NCI-H1417 (cell line): ENCODE measurements at places on chromosomes 11 and 22.

GRCh38 chr11:35162745-35163144 is 23.8 kb downstream of the CD44 start:
- no peak for DNase-seq

GRCh38 chr11:132997396-132997795 is 534.9 kb downstream of the OPCML start:
- DNase-seq: no peak

GRCh38 chr22:39618996-39619530 is 48.5 kb downstream of the CACNA1I start:
- no peak for DNase-seq

DNA sequence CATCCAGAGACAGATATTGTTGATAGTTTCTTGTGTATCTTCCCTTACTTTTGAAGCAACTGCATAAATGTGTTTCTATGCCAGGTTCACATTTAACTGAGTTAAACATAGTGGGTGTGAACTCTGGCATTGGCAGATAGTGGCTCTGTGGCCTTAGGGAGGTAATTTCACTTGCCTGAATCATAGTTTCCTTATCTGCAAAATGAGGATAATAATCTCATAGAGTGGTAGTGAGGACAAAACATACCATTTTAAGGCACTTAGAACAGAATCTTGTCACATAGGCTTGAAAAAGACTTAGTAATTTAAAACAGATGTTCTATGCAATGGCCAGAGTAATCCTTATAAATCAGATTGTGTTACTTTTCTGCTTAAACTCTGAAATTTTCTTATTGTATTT is 56.4 kb upstream of the SYN3 start:
- DNase-seq: no peak

GRCh38 chr11:36588099-36588498 is 6.2 kb upstream of the IFTAP start:
- DNase-seq: no peak

DNA sequence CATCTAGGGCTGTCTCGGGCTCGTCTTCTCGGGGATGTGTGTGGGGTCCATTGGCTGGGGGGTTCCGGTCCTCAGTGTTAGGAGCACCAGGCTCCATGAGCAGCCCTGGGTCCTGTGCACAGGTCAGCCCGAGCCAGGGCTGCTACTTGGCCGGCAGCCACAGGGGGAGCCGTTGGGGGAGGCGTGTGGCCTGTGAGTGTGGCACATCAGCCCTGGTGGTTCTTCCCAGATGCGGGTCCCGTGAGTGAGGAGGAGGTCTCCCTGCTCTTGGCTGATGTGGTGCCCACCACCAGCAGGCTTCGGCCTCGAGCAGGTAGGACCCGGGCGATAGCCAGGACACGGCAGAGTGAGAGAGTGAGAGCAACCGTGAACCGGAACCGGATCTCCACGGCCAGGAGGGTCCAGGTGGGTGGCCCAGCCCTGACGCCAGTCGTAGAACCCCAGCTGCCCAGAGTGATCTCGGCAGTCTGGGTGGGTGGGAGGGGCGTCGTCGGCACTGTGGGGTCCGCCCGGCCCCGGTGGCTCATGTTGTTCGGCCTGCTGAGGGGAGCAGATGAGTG is 18.5 kb downstream of the IRF7 start:
- no peak for DNase-seq

GRCh38 chr11:66051766-66052663 is at the start of gene SF3B2:
SF3B2 (plus strand) TSS chr11:66052364; CDS start chr11:66052385, 21 bp downstream.
- peak; percentile 98 for DNase-seq

DNA sequence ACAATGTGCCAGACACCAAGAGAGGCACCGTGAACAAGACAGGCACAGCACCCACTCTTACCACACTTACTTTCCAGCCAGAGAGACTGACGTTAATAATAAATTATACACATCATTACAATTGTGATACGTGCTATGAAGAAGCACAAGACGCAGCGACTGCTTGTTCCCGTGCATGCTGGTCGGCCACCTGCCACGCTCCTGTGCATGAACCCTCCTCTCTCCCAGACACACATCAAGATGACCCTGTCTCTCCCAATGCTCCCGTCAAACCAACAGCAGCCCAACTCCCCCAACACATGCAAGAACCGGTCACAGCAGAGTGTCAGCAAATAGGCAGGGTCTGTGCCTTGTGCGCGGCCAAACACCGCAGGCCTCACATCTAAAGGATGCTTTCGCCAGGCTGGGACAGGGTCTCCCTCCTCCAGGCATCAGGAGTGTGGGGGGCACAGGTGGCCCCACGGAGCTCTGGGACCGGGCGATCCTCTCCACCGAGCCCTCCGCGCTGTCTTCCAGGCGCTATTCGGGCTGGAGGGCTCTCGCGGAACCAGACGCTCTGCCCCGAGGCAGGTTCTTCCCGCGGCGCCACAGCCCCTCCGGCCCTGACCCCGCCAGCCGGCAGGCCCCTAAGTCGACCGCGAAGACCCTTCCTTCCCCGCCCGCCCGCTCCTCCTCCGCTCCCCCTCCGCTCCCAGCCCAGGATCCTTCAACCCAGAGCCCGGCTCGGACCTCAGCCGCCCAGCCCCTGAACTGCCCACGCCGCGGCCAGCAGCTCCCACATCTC is 533 bp downstream of the SERGEF start:
- peak; percentile 22 for DNase-seq
